ENCODE measurements at places on chromosomes 11 and 22.

DNA sequence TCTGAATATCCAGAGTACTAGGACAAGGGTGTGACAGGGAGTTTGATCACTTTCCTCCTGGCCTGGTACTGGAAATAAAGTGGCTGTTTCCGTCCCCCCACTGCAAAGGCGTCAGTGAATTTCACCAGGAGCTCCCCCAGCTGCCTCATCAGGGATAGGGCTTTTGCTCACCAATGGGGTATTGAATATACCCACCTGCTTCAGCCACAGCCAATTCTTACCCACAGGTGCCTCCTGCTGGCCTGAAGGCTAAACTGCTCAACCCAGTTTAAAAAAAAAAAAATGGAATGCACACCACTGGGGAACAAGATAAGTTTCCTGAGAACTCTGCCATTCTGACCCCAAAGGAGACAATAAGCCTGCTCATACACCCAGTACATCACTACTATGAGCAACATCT lies 65.3 kb upstream of the MS4A8 start:
- DNase-seq: no peak

GRCh38 chr11:133656082-133656635 lies 123.9 kb upstream of the OPCML start:
- DNase-seq: no peak

- DNase-seq: no peak
These were observed 323.3 kb upstream of the PDGFD start for GRCh38 chr11:104487046-104487806.

- DNase-seq: peak; percentile 6
These were observed 267.5 kb downstream of the SBF2 start for GRCh38 chr11:10026514-10026913.

DNA sequence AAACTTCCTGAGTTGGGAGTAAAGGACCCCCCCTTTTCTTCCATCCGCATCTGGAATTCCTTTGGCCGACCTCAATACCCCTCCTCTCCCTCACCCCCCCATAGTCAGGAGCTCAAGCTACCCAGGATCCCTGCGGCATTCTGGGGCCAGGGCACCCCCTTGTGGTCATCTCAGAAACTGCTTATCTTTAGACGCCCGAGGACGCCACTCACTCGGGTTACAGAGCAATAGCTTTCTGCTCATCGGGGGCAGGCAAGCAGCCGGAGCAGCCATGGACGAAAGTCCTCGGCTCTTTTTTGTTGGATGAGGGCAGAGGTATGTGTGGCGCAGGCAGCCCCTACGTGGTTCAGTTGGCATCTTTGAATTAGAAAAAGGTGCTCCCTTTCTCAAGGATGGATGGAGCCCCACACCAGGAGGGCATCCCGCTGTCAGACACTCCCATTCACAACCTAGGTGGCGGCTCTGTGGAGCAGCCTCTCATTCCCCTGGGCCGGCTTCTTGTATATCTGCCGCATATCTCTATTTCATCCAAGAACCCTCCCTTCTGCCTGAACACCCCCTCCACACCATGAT lies 2.3 kb downstream of the C1QTNF5 start:
- peak; percentile 83 for DNase-seq

Data from AG08395 (cell line).